ENCODE measurements at places on chromosomes 5 and 9. TPM values are rescaled to one million over a fixed set of nuclear protein-coding genes. Genes with fewer than 3 reads are reported as not detected.

MCC gene
- total RNA-seq, result 28.6 TPM

MAP3K1 gene
- 8.5 TPM for total RNA-seq

CCL28 gene
- 1.2 TPM for total RNA-seq

CCDC69 gene
- total RNA-seq, result 161 TPM

GRCh38 chr5:53071298-53071697, 38.3 kb downstream of the MOCS2 start:
- no peak for DNase-seq

GRCh38 chr9:126443144-126443543, 116.5 kb downstream of the MVB12B start:
- no peak for DNase-seq

GRCh38 chr5:179302499-179303185, 42.6 kb downstream of the ADAMTS2 start:
- DNase-seq, result no peak

GRCh38 chr5:168422431-168422830, 63.8 kb upstream of the RARS1 start:
- DNase-seq, result no peak

DNA sequence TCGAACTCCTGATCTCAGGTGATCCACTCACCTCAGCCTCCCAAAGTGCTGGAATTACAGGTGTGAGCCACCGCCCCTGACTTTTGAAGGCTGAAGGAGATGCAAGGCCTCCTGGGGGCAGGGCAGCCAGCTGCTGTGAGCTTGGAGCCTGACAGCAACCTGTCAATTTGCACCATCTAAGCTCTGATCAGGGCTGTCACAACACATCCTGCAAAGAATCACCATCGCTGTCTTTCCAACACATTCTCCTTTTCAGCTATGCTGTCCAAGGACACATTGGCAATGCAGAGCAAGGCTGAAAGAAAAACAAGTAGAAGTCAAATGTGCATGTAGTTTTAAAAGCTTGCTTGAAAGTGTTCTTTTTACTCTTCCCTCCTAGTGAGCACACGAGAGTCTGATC, 54.6 kb downstream of the GNA14 start:
- no peak for DNase-seq

All from left cardiac atrium (tissue), 4 donors.